Forelimb muscle (tissue), 1 donor: ENCODE measurements at places on chromosomes 1 and 21. TPM values are rescaled to one million over a fixed set of nuclear protein-coding genes. Genes with fewer than 3 reads are reported as not detected.

Gene ACTL8
- not detected for polyA plus RNA-seq

GRCh38 chr21:34313116-34313515, 50.7 kb upstream of the KCNE2 start:
- no peak for DNase-seq

Gene TMEM39B
- polyA plus RNA-seq, result 13.5 TPM

DNA sequence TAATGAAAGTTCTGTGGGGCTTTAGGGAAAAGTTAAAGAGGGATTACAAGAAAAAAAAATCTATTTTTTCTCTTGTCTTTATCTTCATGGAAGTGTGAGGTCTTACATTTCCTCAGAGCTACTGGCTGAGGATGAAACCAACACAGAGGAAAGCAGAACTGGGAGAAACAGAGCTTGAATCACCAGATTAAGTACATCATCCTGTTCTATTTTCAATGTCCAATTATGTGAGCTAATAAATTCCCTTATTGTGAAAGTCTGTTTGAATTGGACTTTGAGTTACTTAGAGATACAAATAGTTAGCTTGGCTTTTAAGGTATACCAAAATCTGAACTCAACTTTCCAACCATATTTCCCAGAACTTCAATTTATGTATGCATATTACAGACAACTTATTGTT, 69.2 kb downstream of the LPGAT1 start:
- no peak for DNase-seq

GRCh38 chr1:196355206-196355786, 252.9 kb downstream of the KCNT2 start:
- peak; percentile 8 for DNase-seq

- DNase-seq, result no peak
These were observed 559.3 kb upstream of the USP24 start for GRCh38 chr1:55774446-55774845.

GRCh38 chr1:151832318-151832980, 847 bp upstream of the RORC start:
- DNase-seq, result no peak

- peak; percentile 17 for DNase-seq
These were observed 1.7 kb downstream of the NR5A2 start for GRCh38 chr1:200029035-200029821.

GRCh38 chr21:42120101-42120902, 49.2 kb downstream of the UMODL1 start:
- no peak for DNase-seq

Gene DR1
- 55.0 TPM for polyA plus RNA-seq

- no peak for DNase-seq
These were observed 3.5 kb upstream of the ZNF669 start for GRCh38 chr1:247107694-247108093.

GRCh38 chr1:41413748-41414281, 52.6 kb downstream of the FOXO6 start:
- DNase-seq, result no peak

GRCh38 chr21:15839601-15840000, 109.8 kb downstream of the USP25 start:
- no peak for DNase-seq

DNA sequence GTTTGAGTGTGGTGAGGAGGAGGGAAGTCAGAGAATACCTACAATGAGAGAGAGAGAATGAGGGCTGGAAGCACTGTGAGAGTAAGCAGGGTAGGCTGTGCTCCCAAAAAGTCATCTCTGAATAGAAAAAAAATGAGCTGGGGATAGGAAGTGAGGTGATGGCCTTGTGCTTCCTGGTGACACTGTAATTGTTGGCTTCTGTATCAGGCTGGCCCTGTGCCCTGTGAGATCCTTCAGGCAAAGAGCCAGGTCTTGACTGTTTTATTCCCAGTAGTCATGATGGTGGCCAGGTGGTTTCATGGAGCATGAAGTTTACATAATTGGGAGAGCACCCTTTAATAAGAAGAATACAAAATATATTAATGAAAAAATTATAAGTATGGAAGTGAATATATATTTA, 20.4 kb upstream of the SPATA6 start:
- DNase-seq, result no peak

Gene PTPN7
- 0.92 TPM for polyA plus RNA-seq

GRCh38 chr1:48470481-48470855, 1.5 kb downstream of the SPATA6 start:
- DNase-seq, result no peak

DNA sequence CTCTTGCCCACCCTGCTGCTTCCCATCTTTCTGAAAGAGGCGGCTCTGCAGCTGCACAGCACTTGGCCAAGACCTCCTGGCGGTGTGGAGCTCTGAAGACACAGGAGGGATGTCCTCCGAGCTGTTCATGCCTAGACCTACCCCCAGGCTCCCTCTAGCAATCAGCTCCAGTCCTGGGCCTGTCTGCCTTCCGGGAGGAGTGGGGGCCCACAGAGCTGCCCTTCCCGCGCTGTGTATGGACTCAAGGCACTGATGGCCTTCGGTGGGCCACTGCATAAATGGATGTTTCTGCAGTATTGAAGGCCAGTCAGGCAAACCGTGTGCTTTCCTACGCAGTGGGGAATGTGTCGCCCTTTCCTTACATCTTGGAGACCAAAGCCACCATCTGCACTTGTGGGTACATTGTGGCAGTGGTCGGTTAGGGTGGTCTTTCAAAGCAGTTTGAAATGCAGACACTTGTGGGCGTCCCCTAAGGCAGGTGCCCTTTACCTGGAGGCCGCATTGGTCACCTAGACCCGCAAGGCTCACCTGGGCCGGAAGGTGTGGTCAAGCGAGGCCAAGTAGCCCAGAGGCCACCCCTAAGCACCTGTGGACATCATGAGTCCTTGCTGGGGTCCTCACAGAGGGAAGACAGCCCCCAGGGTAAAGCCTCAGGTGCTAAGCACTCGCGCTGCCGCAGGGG, 912 bp upstream of the PKNOX1 start:
- DNase-seq, result no peak

DNA sequence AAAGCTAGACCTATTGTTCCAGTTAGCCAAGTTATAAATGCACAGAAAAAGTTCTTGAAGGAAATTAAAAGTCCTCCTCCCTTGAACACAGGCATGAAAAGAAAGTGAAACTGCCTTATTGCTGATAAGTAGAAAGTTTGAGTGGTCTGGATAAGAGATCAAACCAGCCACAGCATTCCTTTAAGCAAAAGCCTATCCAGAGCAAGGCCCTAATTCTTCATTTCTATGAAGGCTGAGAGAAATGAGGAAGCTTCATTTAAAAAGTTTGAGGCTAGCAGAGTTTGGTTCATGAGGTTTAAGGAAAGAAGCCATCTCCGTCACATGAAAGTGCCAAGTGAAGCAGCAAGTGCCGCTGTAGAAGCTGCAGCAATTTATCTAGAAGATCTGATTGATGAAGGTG, 2.7 kb upstream of the SSX2IP start:
- DNase-seq, result no peak

DNA sequence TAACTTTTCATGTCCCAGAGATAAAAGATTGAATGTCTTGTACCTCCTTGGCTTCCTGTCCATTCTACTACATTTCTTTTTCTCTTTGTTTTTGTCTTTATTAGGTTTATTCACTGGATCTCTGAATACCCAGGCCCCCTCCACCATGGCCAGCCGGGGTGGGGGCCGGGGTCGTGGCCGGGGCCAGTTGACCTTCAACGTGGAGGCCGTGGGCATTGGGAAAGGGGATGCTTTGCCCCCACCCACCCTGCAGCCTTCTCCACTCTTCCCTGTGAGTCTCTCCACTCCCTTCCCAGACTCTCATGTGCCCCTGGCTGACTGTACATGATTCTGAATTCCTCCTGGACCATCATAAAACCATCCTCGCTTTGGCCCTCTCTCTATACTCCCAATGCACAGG, 10.2 kb downstream of the POLR3GL start:
- no peak for DNase-seq

Gene BRDT
- not detected for polyA plus RNA-seq

Gene PDPN
- 39.3 TPM for polyA plus RNA-seq

DNA sequence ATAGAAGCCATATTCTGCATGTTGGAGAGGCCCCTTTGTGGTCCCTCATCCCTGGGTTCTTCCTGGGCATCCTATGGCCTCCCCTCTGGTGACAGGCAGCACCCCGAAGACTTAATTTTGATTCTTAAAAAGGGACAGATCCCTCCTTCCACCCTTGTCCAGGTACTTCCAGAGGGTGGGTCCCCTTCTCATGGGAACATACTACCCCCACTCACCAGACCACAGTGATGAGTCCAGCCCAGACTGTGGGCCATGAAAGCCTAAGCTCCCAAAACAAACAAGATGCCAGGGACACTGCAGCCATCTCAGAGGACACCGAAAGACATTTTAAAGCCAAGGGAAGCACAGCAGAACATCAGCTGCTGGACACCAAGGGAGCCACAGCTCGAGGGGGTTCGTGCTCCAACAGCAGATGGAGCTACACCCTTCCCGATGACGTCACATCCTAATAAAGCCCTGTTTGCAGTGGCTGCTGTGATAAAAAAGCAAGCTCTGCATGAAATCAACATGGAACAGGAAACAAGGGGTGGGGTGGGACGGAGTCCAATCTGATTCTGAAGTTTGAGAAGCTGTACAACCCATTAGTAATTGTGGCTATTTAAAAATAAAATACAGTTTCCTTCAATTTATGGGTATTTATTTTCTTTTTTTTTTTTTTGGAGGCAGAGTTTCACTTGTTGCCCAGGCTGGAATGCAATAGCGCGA, 32.4 kb downstream of the GNB1 start:
- DNase-seq, result peak; percentile 65

Gene TNFAIP8L2
- polyA plus RNA-seq, result 1.7 TPM

Gene COL8A2
- polyA plus RNA-seq, result 8.9 TPM

DNA sequence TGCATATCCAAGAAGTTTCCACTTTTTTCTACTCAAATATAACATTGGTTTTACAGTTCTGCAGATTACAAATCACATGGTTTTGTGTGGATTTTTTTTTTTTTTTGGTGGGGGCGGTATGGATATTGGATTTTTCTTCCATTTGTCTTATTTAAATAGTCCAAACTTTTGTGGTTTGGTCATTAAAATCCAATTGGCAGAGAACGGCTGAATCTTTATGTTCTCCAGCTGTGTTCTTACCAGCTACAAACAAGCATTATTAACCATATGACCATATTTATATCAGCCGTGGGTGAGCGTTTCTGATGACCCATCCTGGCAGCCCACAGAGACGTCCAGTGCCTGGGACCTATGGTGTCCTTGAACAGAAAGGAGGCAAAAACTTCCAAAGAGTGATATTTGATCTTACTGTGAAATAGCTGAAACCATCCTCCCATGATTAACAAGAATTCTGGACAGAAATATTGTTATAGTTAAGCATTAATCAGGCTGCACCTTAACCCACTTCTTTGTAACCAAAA, 200.4 kb downstream of the LYPLAL1 start:
- DNase-seq, result no peak

GRCh38 chr1:59692591-59692990, 122.2 kb upstream of the HOOK1 start:
- DNase-seq, result no peak

Gene OR2L8
- polyA plus RNA-seq, result not detected

GRCh38 chr1:164587617-164588501, 28.9 kb downstream of the PBX1 start:
- DNase-seq, result no peak

DNA sequence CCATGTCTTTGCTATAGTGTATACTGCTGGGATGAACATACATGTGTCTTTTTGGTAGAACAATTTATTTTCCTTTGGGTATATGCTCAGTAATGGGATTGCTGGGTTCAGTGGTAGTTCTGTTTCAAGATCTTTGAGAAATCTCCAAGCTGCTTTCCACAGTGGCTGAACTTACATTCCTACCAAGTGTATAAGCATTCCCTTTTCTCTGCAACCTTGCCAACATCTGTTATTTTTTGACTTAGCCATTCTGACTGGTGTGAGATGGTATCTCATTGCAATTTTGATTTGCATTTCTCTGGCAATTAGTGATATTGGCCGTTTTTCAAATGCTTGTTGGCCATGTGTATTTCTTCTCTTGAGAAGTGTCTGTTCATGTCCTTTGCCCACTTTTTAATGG, 37.5 kb upstream of the ANGPTL1 start:
- no peak for DNase-seq

Gene FNDC5
- polyA plus RNA-seq, result 194 TPM

DNA sequence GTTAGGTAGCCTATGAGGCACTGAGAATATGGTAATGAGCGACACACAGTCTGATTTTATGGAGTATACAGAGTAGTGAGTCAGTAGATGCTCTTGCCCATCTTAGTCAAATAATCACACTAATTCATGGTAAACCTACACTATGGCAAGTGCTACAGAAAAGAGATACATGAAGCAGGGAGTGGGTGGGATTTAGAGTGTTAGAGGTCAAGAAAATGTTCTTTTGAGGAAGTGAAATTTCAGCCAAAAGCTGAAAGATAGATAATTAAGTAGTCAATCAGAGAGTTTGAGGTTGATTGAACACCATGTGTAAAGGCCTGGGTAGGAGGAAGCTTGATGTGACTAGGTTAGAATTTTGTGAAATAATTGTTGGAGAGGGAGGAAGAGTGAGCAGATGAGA, 14.7 kb downstream of the MDM4 start:
- no peak for DNase-seq

GRCh38 chr1:162204129-162204822, 134.8 kb downstream of the NOS1AP start:
- no peak for DNase-seq

Gene BTBD8
- 2.5 TPM for polyA plus RNA-seq

- DNase-seq, result no peak
These were observed 969.1 kb downstream of the AMY1C start for GRCh38 chr1:104718752-104719151.

DNA sequence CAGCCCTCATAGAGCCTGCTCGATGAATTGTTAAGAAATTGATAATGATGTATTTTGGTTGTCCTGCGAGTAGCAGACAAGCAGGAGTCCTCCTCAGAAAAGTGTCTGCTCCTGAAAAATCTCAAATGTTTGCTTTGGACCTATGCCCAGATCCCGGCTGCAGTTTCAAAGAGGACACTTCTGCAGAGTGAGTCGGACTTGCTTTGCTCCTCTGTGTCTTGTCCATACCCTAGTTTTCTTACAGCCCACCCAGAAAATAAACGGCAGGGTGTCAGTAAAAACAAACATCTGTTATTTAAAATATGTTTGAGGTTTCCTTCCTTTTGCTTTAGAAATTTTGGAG, 2.8 kb downstream of the S100A10 start:
- DNase-seq, result no peak

DNA sequence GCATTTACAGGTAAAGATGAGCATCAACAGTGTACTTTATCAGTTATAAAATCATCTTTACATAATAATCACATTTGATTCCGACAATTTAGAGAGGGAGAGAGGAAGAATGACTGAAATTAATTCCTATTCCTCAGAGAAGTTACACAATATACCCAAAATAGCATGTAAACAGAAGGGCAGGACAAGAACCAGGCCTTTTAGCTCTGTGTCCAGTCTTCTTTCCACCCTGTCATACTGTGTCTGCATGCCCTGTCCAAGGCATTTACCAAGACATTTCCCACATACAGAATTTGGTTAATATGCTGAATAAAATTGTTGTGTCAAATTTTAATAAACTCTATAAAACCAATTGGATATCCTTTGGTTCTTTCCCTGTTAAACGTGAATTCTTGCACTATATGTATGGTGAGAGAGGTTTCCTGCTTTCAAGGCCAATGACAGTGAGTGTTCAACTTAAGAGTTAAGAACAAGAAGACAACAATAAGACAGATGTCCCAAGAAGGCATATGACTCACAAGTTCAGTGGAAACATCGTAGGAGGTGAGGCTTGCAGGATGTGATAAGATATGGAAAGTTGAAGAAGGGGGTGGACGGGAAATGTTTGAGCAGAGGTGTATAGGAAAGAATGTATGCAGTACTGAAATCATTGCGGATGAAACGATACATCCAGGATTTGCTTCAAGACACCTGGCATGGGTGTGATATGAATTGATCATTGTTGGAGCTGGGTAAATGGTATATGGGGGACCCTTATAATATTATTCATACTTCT, 20.8 kb downstream of the LRRC8B start:
- DNase-seq, result no peak

GRCh38 chr1:150514913-150515327, 632 bp upstream of the FALEC start:
- DNase-seq, result no peak
